Activated CD8-positive, alpha-beta T cell treated with anti-CD3 and anti-CD28 coated beads, Interleukin-2, amount 10 ng/mL, durations not matched to agents 7 days and 5 days (primary cell): ENCODE measurements at places on chromosomes 2 and 18.
A peak's percentile ranks its signal among the peaks of the same experiment; 100 is the strongest.

DNA sequence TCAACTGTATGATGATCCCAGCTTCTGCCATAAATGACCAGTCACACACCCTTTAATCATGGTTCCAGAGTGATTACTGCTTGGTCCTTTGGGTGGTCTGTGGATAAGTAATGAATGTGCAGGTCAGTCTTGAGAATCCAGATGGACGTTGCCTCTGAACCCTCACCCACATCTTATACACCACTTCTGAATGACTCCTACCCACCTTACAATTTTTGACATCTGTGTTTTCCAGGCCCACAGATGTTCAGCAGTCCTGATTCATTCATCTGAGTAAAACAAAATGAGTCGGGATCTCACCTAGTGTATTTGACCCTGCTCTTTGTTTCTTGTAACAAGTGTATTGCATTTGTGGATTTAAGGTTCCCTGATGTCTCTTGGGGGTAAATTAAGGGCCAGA is 194.1 kb upstream of the CCDC68 start:
- H3K4me1 ChIP-seq, result no peaks in the 10 kb centered on the region
- H3K27ac ChIP-seq, result no peak overlapping the region
- no peak overlapping the region for H3K4me3 ChIP-seq
- no peaks in the 10 kb centered on the region for H3K27me3 ChIP-seq
- no peak for DNase-seq

- H3K27ac ChIP-seq, result no peak overlapping the region
- no peaks in the 10 kb centered on the region for H3K4me1 ChIP-seq
- no peak overlapping the region for H3K4me3 ChIP-seq
- H3K36me3 ChIP-seq, result no peaks in the 10 kb centered on the region
These were observed 241.4 kb downstream of the KCNS3 start for GRCh38 chr2:18119883-18120282.

GRCh38 chr2:232568161-232568560 is 17.7 kb downstream of the EIF4E2 start:
- peaks cover 6% of the 10 kb centered on the region for H3K4me1 ChIP-seq
- peaks cover 57% of the 10 kb centered on the region for H3K36me3 ChIP-seq
- H3K27me3 ChIP-seq, result no peaks in the 10 kb centered on the region
- no peak for DNase-seq
- H3K27ac ChIP-seq, result no peak overlapping the region
- no peak overlapping the region for H3K4me3 ChIP-seq

GRCh38 chr2:54944724-54945326 is 105.4 kb downstream of the RTN4 start:
- no peaks in the 10 kb centered on the region for H3K36me3 ChIP-seq

DNA sequence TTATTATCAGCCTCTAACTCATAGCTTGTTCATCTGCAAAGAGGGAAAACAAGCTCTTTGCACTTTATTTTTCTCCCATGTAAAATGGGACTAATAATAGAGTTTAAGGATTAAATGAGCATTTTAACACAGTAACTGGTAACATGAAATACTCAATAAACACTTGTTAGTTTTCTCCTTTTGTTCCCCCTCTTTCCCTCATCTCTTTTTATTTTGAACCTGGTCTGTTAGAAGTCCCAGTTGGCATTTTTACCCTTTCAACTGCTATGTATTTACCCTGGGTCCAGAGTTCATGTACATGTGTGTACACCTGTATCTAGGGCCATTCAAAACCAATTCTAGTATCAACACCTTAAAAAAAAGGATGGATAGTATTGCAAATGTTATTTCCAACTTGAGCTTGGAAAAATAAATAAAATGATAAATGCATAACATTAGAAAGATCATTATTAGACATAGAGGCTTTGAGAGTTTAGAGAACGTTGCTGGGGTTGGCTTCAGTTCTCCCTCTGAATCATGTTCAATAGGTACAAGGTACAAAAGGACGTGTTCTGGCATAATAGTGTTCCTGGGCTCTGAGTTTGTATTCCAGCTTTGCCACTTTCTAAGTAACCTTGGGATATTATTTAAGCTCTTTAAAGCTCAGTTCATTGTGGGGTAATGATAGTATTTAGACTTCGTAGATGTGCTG is 5.2 kb upstream of the VPS54 start:
- no peak overlapping the region for H3K4me3 ChIP-seq
- H3K36me3 ChIP-seq, result peaks cover 2% of the 10 kb centered on the region
- no peak overlapping the region for H3K27ac ChIP-seq
- no peaks in the 10 kb centered on the region for H3K27me3 ChIP-seq
- no peak for DNase-seq
- peaks cover 37% of the 10 kb centered on the region for H3K4me1 ChIP-seq

DNA sequence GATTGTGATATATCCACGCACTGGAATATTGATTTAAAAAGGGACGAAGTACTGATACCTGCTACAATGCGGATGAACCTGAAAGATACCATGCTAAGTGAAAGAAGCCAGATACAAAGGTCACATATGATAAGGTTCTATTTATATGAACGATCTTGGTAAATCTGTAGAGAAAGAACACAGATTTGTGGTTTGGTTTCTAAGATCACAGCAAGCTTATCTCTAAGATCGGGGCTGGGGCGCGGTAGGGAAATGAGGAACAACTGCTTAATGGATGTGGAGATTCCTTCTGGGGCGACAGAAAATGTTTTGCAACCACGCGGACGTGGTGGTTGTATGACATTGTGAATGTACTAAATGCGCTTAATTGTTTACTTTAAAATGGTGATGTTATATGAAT is 60.1 kb downstream of the NEDD4L start:
- no peak overlapping the region for H3K4me3 ChIP-seq
- no peak for DNase-seq

GRCh38 chr2:69082430-69082997 is 69.5 kb downstream of the ANTXR1 start:
- H3K36me3 ChIP-seq, result no peaks in the 10 kb centered on the region
- DNase-seq, result no peak
- H3K4me1 ChIP-seq, result no peaks in the 10 kb centered on the region
- H3K27ac ChIP-seq, result no peak overlapping the region
- no peak overlapping the region for H3K4me3 ChIP-seq

GRCh38 chr2:213763354-213763753 is 479.1 kb downstream of the SPAG16 start:
- no peak overlapping the region for H3K4me3 ChIP-seq
- DNase-seq, result no peak
- H3K36me3 ChIP-seq, result no peaks in the 10 kb centered on the region
- no peaks in the 10 kb centered on the region for H3K27me3 ChIP-seq

DNA sequence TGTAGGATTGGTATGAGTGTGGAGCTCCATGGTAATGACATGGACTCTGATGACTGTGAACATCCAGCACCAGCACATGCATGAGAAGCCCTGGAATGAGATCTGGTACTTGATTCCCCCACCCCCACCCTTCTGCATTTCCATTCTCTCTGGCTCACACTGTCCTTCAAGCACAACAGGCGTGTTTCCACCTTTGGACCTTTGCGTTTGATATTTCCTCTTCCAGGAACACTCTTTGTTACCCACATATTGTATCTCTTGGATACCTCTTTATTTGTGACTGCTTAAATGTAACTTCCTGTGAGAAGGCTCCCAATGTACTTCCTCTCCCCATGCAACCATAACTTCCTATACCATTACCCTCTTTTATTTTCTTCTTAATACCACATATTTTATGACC is 263.8 kb downstream of the HNMT start:
- H3K27me3 ChIP-seq, result no peaks in the 10 kb centered on the region
- no peak overlapping the region for H3K27ac ChIP-seq
- no peaks in the 10 kb centered on the region for H3K36me3 ChIP-seq

GRCh38 chr18:54154231-54154630 is 70.2 kb downstream of the MBD2 start:
- no peak overlapping the region for H3K27ac ChIP-seq
- peaks cover 67% of the 10 kb centered on the region for H3K36me3 ChIP-seq
- no peaks in the 10 kb centered on the region for H3K27me3 ChIP-seq
- peaks cover 9% of the 10 kb centered on the region for H3K4me1 ChIP-seq
- H3K4me3 ChIP-seq, result no peak overlapping the region
- DNase-seq, result no peak

- no peak overlapping the region for H3K4me3 ChIP-seq
- H3K36me3 ChIP-seq, result no peaks in the 10 kb centered on the region
- H3K27ac ChIP-seq, result no peak overlapping the region
These were observed 92.4 kb upstream of the OTX1 start for GRCh38 chr2:62958206-62958605.

DNA sequence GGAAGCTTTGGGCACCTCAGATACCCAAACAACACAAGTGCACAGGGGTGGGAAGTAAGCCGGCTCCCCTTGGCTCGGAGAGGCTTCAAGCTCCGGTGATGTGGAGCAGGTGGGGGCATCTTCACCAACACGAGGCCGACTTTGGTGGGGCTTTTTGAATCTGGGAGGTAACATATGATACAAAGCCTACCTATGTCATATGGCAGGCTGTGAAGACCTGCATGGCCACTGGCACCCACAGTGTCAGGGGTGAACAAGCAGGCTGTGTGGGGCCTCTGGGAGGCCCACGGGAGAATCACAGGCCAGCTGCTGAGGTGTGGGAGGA is 109.0 kb downstream of the EIPR1 start:
- peaks cover 16% of the 10 kb centered on the region for H3K36me3 ChIP-seq
- no peak overlapping the region for H3K27ac ChIP-seq
- H3K27me3 ChIP-seq, result no peaks in the 10 kb centered on the region
- DNase-seq, result no peak

- no peaks in the 10 kb centered on the region for H3K36me3 ChIP-seq
- H3K4me3 ChIP-seq, result no peak overlapping the region
- DNase-seq, result no peak
- peaks cover 18% of the 10 kb centered on the region for H3K27me3 ChIP-seq
- no peak overlapping the region for H3K27ac ChIP-seq
These were observed 31.0 kb upstream of the GALNT3 start for GRCh38 chr2:165825041-165825440.

- no peak overlapping the region for H3K4me3 ChIP-seq
- no peak overlapping the region for H3K27ac ChIP-seq
- H3K4me1 ChIP-seq, result no peaks in the 10 kb centered on the region
- no peak for DNase-seq
- peaks cover 14% of the 10 kb centered on the region for H3K27me3 ChIP-seq
These were observed 179.7 kb downstream of the TWIST2 start for GRCh38 chr2:239027391-239028252.

DNA sequence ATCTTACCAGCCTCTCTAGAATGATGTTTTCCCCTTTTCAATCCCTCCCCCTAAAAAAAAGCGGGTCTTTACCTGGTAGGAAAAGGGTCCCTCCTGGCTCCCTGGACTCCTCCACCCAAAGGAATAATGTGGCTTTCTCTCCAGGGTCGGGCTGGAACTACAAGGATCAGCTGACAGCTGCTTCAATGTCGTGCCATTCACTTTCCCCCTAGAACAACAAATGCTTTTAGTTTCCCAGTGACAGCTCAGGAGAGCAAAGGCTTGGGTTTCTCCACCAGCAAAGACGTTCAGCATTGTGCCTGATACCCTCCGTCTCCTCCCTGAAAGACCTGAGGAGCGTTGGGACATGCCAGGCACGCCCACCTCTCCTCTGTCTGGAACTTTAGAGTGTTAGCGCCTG is 173.8 kb upstream of the SIX3 start:
- peaks cover 16% of the 10 kb centered on the region for H3K27me3 ChIP-seq
- no peaks in the 10 kb centered on the region for H3K4me1 ChIP-seq
- no peak overlapping the region for H3K4me3 ChIP-seq
- H3K27ac ChIP-seq, result no peak overlapping the region
- DNase-seq, result no peak
- no peaks in the 10 kb centered on the region for H3K36me3 ChIP-seq

- no peaks in the 10 kb centered on the region for H3K36me3 ChIP-seq
- H3K4me1 ChIP-seq, result no peaks in the 10 kb centered on the region
- H3K27me3 ChIP-seq, result no peaks in the 10 kb centered on the region
- no peak overlapping the region for H3K4me3 ChIP-seq
- no peak overlapping the region for H3K27ac ChIP-seq
- DNase-seq, result no peak
These were observed 105.1 kb downstream of the SLC8A1 start for GRCh38 chr2:40346535-40347354.

DNA sequence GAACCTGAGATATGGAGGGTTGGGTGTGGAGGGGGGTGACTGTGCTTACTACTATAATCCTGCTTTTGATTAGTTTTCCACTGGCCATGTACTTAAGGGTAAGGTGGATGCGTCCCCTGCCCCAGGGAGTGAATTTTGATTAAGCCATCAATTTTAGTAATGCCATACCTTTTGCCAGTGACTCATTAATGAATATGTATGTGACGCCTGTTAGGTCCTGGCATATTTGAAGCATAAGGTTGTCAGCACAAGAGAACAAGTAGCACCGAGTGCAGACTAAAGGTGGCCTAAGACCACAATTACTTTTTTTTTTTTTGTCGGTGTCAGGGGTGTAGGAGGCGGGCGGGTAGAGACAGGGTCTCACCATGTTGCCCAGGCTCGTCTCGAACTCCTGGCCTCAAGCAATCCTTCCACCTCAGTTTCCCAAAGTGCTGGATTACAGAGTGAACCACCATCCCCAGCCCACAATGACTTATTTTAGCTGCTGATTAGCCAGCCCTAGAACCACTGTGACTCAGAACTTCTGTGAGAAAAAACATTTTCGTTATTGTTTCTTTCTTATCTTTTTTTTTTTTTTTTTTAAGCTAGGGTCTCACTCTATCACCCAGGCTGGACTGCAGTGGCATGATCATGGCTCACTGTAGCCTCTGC is 7.0 kb downstream of the TANC1 start:
- H3K27me3 ChIP-seq, result peaks cover 33% of the 10 kb centered on the region
- no peak for DNase-seq
- no peak overlapping the region for H3K4me3 ChIP-seq
- H3K27ac ChIP-seq, result no peak overlapping the region

- H3K27me3 ChIP-seq, result no peaks in the 10 kb centered on the region
- DNase-seq, result no peak
- no peak overlapping the region for H3K27ac ChIP-seq
- no peak overlapping the region for H3K4me3 ChIP-seq
These were observed 284.8 kb upstream of the CYRIA start for GRCh38 chr2:16950436-16950835.

- DNase-seq, result no peak
- no peaks in the 10 kb centered on the region for H3K27me3 ChIP-seq
- H3K36me3 ChIP-seq, result no peaks in the 10 kb centered on the region
These were observed 27.7 kb downstream of the SH3BP4 start for GRCh38 chr2:234979204-234980167.

DNA sequence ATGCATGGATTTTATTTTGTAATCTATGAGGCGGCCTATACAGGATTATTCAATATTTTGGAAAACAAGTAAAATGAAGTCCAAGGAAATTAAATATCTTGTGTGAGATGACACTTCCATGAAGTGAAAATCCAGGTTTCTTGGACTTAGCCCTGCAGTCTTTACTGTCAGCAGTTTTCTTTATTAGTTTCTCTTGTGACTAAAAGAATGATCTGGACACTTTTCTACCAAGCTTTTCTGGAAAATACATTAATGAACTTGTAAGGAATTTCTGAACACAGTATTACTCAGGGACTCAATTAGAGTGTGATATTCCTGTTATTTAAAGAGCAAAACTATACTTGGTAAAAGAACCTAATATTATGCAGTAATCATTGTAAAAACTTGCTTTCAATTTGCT is 610.4 kb upstream of the SLC8A1 start:
- no peaks in the 10 kb centered on the region for H3K36me3 ChIP-seq
- no peak overlapping the region for H3K27ac ChIP-seq
- DNase-seq, result no peak
- no peak overlapping the region for H3K4me3 ChIP-seq
- H3K4me1 ChIP-seq, result no peaks in the 10 kb centered on the region

- no peak overlapping the region for H3K4me3 ChIP-seq
- H3K27me3 ChIP-seq, result peaks cover 40% of the 10 kb centered on the region
- DNase-seq, result peak; percentile 16
- no peak overlapping the region for H3K27ac ChIP-seq
These were observed 44.6 kb downstream of the LAMA3 start for GRCh38 chr18:23733895-23734294.

GRCh38 chr18:35032113-35032512 is 9.1 kb upstream of the MAPRE2 start:
- no peak overlapping the region for H3K4me3 ChIP-seq
- DNase-seq, result no peak
- peaks cover 39% of the 10 kb centered on the region for H3K4me1 ChIP-seq
- no peaks in the 10 kb centered on the region for H3K27me3 ChIP-seq
- H3K27ac ChIP-seq, result no peak overlapping the region
